A549 treated with CpdA at 1 μM for 4 hours (cell line): ENCODE measurements at places on chromosomes 6 and 20. TPM values are rescaled to one million over a fixed set of nuclear protein-coding genes. Genes with fewer than 3 reads are reported as not detected.

KHDRBS2 gene
- total RNA-seq: not detected in 5 replicates

HSPA1L gene
- 1.3 to 2.2 TPM (median 2.1 TPM) in 5 replicates for total RNA-seq

SLPI gene
- total RNA-seq: 8.8 to 14.6 TPM (median 11.2 TPM) in 5 replicates

SLC16A10 gene
- 0.18 to 0.52 TPM (median 0.33 TPM) in 5 replicates for total RNA-seq

WFDC2 gene
- total RNA-seq: 0.11 TPM in 1 of 5 replicates, not detected in the others

COL21A1 gene
- total RNA-seq: 0.53 to 0.99 TPM (median 0.79 TPM) in 5 replicates

DEFB132 gene
- not detected in 5 replicates for total RNA-seq
